Hematopoietic multipotent progenitor cell treated with erythropoietin and hydrocortisone succinate and interleukin-3 and kit ligand, for 17 days (in vitro differentiated cells): ENCODE measurements at places on chromosomes 13 and 19.

DNA sequence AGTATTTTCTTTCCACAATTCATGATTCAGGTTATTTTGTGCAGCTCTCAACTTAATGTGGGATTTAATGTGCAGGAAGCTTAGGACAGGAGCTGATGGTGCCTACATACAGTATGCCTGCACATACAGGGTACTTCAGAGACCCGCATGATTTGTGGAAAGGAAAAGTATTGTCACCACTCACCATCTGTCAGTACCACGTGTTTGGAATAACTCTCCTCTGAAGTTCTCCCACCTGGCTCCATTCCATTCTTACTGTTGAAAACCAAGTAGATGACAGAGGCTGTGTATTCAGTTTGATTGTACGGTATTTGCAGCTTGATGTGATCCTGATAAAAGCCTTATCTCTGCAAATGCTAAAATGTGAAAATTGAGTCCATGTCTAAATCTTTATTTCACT, 85.7 kb downstream of the ZAR1L start:
- DNase-seq: no peak

- DNase-seq: no peak
Measured at GRCh38 chr19:45616704-45617017, 14.6 kb upstream of the GPR4 start.

GRCh38 chr13:99486996-99487395, 14.3 kb upstream of the TM9SF2 start:
- no peak for DNase-seq

DNA sequence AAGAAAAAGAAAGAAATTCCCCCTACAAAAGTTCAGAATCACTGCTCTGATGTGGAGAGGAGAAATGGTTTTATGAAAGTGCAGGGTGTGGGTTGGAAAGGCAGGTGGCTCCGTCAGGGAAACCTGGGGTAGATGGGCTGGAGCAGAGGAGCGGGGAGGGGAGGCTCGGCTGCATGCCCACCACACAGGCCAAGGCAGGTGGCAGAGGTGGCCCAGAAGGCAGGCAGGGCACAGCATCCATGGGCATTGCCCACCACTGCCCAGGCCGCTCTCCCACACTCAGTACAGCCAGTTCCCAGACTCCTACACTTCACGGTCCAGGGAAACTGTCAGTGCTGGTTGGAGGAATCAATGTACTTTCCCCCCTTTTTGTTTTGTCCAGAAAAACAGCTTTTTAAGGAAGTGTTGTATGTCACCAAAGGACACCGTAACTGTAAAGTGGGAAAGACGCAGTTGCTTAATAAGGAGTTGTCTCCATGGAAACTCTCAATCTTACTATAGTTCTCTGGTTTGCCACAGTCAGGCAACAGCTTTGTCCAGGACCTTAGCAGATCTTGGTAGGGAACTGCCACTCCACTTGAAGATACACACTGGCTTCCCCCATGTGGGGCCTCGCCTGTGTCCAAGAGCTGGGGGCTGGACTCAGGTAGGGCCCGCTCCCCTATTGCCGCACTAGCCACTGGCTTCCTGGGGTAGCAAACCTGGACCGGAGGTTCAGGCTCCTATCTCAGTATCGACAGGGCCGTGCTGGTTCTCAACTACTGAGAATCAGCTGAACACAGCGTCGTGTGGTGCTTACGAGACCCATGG, 82.9 kb downstream of the RAB20 start:
- DNase-seq: no peak

DNA sequence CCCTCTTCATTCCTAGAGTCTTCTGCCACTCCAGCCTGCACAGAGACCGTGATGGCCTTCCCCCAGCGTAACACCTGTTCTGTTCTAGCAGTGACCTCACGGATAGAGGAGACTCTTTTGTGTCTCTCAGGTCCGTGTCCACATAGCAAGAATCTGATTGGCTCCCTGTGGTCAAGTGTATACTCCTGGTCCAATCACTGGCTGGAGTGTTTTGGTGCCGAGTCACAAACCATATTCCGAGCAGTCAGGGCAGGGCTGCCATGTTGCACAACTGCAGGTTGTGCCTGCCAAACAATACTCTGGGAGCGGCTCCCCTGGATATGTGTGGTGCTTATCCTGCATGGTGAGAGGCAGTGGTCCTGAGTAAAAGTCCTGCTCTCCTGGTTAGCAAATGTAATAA, 402.4 kb downstream of the KCNRG start:
- DNase-seq: no peak

GRCh38 chr13:79810669-79811068, 329.7 kb downstream of the NDFIP2 start:
- no peak for DNase-seq

GRCh38 chr19:57406516-57407123, 4.3 kb upstream of the ZNF17 start:
- DNase-seq: peak; percentile 66

- DNase-seq: no peak
Measured at GRCh38 chr19:24062190-24062589, 24.8 kb upstream of the ZNF254 start.

DNA sequence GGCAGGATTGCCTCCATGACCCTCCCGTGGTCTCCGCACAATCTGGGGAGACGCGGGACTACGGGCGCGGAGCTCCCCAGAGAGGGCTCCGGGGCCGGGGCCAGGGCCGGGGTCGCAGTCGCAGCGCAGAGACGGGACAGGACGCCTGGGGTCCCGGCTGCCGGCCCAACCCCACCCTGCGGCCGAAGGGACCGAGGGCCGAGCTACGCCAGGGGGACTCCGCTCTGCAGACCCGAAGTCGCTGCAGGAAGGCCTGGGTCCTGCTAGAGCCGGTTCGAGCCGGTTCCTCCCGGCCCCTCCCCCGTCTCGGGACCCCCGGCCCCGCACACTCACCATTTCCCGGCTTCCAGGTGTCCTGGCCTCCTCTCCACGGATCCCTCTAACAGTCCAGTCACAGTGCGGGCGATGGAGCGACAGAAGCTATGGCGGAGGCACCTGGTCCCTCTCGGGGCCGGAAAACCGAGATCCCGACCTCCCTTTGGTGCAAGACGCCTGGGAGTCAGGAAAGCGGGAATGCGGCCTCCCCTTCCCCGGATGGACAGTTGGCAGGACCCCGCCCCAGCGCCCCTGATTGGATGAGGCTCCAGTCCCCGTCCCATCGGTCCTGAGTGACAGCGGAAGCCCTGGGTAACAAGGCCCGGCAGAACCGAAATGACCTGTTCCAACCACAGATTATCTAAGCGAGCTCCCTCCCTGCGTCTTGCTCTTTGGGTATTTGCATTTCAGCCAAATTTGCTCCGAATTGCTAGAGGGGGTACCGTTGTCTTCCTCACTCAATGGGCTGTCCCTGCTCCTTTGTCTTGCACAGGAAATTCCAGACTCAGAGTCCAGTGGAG, at the start of gene ZNF625:
ZNF625 (minus strand) TSS at position 512 of the 836 bp plus-strand sequence; CDS start at position 336, 176 bp downstream.
- DNase-seq: no peak

DNA sequence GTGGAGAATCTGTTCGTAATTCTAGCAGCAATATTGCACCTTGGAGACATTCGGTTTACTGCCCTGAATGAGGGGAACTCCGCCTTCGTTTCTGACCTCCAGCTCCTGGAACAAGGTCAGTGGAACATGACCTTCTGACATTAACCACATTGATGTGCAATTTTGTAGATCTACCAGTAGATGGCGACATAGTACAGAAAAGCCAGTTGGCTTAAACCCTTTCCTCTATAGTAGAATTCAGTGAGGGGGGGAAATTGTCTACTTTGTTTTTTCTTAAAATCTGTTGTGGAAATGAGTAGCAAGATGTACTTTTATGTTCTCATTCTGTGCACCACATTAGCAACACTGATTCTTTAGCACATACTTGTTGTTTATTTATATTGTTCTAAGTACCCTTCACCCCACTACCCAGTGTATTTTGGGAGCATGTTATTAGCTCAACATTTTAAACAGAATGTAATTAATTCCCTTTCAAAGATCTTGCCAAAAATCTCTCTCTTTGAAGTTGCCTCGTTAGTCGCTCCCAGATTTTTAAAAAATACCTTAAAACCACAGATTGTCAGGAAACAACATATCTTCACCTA, 332.2 kb downstream of the MYO16 start:
- peak; percentile 63 for DNase-seq

GRCh38 chr13:98749501-98749900, 3.0 kb downstream of the SLC15A1 start:
- DNase-seq: no peak

DNA sequence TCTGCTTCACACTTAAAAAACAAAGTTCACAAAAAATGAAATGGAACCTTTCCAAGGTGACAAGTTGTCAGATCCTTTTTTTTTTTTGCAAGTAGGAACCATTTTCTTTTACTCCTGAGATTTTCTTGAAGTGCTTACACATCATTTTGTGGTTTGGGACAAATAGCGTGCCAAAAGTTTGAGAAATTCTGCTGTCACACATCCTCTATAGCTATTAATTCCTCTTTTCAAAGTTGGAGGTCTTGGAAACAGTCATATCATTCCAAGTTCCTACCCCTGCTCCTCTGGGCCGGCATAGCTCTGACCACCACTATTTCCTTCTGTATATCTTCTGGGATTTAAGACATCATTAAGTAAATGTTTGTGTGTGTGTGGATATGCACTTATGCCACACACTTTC, 421.6 kb upstream of the SLC10A2 start:
- DNase-seq: no peak

DNA sequence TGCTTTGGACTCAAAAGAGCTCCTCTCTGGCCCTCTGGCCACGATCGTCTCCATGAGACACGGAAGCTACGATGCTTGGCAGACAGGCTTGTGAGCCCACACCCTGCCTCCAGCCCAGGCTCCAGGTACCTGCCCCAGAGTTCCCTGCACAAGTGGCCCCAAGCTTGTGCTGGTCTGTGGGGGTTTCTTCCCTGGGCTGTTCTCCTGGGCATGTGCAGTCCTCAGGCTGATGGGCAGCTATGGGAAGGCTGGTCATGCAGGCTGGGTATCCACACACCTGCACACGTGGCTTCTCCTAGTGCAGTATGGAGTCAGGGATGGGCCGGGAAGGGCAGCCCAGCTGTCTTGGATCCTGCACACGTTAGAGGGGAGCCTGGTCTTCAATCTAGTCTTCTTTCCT, 43.1 kb downstream of the TEX29 start:
- DNase-seq: no peak

DNA sequence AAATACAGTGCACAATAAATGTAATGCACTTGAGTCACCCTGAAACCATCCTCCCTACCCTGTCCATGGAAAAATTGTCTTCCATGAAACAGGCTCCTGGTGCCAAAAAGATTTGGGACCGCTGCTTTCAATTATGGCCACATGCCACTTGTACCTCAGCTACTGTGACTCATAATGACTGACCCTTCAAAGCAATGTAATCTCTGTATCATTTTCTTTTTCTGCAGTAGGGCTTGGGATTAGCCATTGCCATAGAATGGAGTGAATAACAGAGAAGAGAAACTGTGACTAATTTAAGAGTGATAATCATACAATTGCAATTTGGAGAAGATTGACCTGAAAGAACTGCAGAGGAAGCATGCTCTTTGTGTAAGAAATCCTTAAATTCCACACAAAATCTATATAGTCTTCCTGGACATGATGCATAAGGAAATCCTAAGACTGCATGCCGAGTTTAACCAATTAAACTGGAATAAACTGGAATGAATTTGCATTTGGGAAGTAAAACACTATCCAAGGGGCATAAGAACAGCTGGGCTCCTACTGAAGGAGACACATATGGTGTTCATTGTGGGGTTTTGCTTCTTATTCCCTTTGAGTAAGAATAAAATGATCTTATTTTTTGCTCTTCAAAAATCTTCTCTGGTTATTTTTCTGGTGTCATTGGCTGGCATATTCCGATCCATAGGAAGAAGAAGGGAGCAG, 59.5 kb upstream of the SLC7A1 start:
- no peak for DNase-seq

DNA sequence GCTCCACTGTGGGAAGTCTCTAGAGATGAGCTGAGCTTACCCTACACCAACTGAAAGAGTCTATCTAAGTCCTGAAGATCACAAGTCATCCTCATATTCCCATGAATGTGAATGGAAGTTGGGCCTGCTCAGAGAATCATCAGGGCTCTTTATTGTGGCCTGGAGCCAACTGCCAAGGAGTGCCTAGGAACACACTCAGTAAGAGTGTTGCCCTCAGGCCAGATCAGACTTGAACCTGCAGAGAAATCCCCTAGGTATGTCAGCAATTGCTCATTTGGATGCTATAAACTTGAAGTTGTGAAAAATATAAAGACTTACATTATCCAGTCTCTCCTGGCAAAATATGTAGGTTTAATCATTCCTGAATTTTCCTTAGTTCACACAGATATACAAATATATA, 1070.2 kb downstream of the EFNB2 start:
- no peak for DNase-seq

DNA sequence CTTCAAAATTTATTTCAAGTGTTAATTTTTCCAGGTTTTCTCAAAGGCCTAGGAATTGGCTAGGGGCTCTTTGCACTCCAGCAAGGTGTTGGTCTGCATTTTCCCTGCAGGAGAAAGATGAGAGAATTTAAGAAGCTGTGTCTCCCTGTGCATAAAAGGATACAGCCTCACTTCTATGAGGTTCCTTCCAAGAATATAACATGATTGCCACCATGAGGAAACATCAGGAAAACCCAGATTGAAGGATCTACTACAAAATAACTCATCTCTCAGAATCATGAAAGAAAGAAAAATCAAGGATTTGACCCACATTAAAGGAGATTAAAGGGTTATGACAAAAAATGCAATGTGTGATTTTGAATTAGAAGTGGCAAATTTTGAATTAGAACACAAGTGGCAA, 69.9 kb downstream of the RUBCNL start:
- DNase-seq: no peak

- DNase-seq: no peak
Measured at GRCh38 chr13:74151859-74152258, 17.7 kb upstream of the KLF12 start.

- DNase-seq: no peak
Measured at GRCh38 chr13:107020393-107020792, 452.5 kb upstream of the ARGLU1 start.

DNA sequence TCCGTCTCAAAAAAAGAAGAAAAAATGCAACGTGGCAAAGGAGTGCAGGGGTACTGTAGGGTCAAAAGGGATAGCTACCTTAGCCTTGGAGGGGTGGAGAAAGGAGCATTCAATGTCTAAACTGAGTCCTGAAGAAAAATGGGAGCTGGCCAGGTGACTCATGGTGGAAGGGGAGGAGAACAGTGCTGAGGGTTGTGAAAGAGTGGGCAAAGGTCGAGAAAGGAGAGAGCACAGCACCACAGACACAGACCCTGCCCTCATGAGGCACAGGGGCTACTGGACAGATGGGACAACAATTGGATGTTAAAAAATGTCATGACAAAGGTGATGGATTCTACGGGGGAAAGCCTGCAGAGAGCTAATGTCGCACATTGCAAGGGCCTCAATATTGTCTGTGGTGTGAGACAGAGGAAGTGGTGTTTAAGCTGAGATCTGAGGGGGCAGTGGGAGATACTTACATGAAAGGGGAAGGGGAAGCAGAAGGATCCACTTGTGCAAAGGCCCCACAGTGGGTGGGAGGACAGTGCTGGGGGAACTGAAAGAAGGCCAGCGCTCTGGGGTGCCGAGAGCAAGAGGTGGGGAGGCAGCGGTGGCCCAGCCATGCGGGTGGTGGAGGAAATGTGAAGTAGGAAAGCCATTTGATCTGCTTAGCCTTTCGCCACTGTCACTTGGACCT, 42.9 kb upstream of the URAD start:
- DNase-seq: no peak
